HS-27A (cell line): ENCODE measurements at places on chromosomes 16 and 17.

GRCh38 chr17:1486802-1487695 is 5.4 kb downstream of the MYO1C start:
- no peak for DNase-seq

DNA sequence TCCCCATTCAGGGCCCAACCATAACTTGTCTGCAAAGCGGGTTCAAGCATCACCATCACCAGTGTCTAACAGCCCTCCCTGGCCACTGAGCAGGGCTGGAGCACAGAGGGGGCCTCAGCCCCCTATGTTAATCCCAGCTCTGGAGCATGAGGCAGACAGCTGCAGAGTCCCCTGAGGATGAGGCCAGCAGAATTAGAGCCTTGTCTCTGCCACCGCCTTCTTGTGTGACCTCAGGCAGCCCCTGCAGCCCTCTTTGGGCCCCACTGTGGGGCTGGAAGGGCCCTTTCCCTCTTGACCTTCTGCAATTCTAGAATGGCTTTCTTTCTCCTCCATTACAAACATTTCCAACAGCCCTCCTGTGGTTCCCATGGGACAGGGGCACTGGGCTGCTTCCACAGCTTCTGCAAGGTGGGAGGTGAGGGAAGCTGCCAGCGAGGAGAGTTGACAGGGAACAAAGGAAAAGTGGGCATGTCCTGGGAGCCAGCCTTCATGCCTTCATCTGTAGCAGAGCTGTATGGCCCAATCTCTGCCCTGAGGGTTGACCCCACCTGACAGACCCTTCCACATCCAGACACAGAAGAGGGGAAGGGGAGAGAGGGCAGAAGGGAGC is 65.7 kb downstream of the TMEM132E start:
- no peak for DNase-seq

GRCh38 chr16:66264311-66265047 is 102.0 kb upstream of the CDH5 start:
- no peak for DNase-seq

DNA sequence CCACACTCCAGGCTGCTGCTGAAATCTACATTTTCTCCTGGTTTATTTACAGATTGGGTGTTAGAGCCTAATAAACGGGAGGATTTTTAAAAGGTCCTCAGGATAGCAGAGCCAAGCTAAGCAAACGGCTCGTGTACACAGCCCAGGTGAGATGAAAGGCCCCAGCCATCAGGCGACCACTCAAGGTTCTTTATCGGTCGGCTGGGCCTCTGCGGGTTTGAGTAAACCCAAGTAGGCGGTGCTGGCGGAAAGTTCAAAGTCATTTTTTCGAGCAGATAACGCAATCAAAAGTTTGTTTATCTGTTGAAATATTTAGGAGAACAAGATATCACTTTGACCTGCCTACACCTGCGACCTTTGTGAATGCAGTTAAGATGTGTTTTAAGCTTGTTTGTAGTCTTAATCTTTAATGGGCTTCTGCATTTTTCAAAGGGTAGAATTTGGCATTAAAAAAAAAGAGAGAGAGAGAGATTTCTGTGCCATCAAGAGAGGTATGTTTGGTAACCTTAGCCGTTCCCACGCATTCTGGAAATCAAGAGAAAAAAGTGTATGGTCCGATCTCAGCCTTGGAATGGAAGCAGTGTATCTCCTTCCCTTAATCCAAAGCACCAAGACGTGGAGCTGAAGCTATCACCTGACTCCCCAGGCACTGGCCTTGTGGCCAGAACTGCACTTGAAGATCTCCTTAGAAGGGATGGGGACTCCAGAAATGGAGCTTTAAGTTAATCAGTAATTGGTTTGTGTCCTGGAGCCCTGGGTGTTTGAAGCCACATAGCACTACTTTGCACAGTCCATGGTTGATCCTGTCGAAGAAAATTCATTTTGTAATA is 301.7 kb upstream of the IRX5 start:
- no peak for DNase-seq

GRCh38 chr17:46968224-46968834 is 10.7 kb downstream of the RPRML start:
- DNase-seq: no peak

- no peak for DNase-seq
These were observed 339.0 kb downstream of the MAF start for GRCh38 chr16:79261481-79261940.

DNA sequence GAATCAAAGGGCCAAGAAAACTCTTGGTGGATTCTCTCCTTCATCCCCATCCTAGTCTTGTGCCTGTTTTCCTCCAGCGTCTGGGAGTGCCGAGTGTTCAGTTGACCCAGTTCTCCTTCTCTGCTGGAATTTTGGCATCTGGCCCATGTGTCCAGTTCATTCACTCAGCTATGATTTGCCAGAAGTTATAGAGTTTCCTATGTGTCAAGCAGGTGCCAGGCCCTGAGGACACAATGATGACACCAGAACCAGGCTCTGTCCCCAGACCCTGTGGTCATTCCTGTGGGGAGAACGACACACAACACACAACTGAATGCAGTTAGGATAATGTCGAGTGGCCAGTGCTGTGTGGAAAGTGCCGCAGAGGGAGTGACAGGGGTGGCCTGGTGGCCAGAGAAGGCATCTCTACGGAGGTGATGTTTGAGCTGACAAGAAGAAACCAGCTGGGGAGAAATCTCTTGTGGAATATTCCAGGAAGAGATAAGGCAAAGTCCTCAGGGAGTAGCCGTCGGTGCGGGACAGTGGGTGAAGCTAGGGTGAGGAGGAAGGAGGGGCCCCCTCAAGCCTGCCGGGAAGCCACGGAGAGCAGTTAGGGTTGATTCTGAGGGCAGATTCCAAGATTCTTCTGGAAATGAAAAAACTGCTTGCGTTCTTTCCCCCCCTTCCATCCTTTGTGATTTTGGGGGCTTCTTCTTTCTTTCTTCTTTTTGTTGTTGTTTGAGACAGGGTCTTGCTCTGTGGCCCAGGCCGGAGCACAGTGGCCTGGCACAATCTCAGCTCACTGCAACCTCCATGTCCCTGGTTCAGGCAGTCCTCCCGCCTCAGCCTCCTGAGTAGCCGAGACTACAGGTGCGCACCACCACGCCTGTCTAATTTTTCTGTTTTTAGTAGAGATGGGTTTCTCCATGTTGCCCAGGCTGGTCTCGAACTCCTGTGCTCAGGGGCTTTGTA is 35.8 kb upstream of the IL34 start:
- no peak for DNase-seq

GRCh38 chr17:1506649-1507267 is 9.7 kb downstream of the INPP5K start:
- DNase-seq: no peak

DNA sequence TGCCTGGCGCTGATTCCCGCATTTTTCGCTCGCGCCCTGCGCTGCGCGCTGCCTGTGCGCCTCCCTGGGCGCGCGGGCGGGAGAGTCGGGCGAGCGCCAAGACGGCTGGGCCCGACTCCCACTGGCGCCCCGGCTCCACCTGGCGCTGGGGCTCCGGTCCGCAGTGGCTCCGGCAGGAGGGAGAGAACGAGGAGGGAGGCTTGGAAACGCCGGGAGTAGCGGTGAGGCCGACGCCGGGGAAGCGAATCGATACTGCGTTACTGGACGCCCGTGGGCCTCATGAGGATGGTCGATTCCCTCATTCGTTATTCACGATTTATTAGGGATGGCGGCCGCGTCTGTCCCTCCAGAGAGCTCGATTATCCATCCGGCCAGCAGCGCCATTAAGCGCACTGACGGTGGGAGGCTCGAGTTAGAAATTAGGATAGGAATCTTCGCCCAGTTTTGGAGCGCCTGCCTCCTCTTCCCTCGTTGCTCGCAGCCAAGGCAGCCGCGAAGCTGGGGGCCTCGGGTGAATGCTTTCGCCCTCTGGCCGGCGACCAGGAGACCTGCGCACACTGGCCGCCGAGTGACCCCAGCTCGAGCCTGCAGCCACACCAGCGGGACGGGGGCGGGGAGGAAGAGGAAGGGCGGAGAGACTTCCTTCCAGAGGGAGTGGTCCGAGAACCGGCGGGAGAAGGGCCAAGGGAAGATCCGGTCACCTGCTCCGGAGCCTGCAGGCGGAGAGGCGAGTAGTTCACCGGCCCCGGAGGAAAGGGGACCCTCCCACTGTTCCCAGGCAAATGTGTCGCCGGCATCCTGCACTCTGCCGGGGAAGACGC is 1.3 kb upstream of the PCGF2 start:
- DNase-seq: no peak

GRCh38 chr17:39782481-39782880 is 44.7 kb downstream of the GRB7 start:
- no peak for DNase-seq

- DNase-seq: no peak
These were observed 10.5 kb upstream of the MTSS2 start for GRCh38 chr16:70696355-70696754.

DNA sequence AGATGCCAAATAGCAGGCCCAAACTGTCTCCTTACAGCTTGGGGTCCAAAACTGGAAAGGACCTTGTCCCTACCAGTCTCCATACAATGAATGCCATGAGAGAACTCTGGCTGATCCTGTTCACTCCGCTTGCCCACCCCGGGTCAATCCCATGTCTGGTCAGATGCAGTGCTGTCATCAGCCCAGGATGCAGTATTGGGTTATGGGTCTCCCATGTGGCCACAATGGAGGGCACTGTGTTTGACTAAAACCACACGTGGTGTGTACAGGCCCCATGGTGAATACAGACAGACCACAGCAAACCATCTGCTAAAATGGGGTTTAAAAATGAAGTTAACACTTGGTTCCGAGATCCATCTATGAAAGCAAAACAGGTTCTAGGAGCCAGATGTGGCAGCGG is 20.4 kb downstream of the TRIM16 start:
- DNase-seq: no peak

- no peak for DNase-seq
These were observed 59.6 kb upstream of the CIBAR2 start for GRCh38 chr16:85171759-85172454.

DNA sequence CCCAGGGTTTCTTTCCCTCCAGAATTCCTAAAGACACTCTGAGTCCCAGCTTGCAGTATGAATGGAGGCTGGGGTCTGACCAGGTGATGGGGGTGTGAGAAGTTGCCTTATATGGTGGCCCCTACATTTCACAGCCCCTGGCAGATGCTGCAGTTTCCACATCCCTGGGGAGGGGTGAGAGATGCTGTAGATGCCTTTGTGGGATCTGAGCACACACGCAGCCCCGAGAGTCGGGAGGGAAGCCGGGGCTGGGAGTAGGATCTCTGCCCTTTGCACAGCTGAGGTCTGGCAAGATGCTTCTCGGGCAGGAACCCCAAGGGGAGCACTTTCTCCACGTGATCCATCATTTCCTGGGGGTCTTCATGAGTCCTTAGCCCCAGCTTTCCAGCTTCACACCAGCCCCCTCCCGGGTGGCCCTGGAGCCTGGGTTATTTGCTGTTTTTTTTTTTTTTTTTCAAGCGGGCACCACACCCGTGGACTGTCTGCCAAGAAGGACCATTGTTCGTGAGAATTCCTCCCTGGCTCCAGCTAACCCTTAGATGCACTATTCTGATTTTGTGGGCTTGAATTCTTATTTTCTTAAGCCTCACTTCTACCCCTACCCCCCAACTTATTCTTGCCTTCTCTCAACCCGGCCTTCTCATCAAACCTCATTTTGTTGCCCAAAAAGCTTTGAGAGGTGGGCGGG is 50.6 kb downstream of the NTN1 start:
- no peak for DNase-seq

DNA sequence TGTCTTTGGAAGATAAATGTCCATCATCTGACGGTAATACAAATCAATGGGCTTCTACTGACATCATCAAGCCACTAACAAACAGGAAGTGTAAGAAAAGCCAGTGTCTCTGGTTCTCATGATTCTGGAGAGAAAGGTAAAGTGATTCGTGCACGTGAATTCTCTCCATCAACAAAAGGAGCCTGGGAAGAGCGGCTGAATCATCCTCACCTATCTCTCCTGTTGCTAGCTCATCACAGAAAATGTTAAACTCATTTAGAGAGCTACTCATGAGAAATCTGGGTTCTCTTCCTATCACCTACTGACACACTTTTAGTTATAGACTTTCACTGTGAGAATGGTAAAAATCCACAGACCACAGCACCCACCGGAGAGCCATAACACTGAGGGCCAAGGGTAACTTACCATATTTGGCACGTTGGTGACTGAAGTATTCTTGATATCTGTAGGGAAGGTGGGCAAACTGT is 70.3 kb downstream of the CREBBP start:
- DNase-seq: no peak

- DNase-seq: no peak
These were observed 180.2 kb upstream of the CHMP6 start for GRCh38 chr17:80811181-80812105.

GRCh38 chr16:16908077-16908476 is 529.1 kb downstream of the NPIPA7 start:
- no peak for DNase-seq

GRCh38 chr16:85251225-85251760 is 139.0 kb upstream of the CIBAR2 start:
- no peak for DNase-seq

- no peak for DNase-seq
These were observed 827 bp downstream of the CDK10 start for GRCh38 chr16:89687092-89687940.

GRCh38 chr17:67133161-67133560 is 88.8 kb downstream of the CACNG1 start:
- no peak for DNase-seq

GRCh38 chr16:67278773-67279295 is 498 bp upstream of the PLEKHG4 start:
- no peak for DNase-seq

DNA sequence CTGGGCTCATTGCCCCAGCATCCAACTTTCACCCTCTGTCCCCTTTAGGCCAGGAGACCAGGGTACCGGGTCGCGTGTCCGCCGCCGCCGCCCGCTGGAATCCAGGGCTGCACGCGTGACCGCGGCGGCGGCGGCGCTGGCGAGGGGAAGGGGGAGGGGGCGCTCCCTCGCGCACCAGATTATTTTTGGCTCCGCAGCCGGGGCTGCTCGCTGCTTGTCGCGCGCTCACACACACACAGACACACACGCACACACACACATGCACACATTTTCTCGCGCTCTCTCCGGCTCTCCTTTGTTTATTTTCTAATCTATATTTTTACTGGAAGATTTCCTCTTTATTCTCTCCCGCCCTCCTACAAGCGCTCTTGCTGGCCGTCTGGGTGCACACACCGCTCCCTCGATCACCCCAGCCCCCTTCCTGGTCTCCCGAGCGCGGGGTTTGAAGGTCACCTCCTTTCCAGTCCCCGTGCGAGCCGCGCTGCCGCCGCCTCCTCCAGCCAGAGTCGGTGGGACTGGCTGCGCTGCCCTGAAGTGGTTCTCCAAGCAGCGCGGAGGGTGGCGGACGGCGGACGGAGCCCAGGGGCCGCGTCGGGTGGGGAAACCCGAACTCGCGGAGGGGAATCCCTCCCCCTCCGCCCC is 921.4 kb upstream of the EEF2KMT start:
- no peak for DNase-seq

GRCh38 chr17:49239963-49240362 is 9.4 kb upstream of the PHOSPHO1 start:
- DNase-seq: no peak

GRCh38 chr17:78123258-78123929 is 5.2 kb downstream of the TMC6 start:
- DNase-seq: no peak
